KG1 (cell line): ENCODE measurements at places on chromosomes 3 and 15.

GRCh38 chr3:76370749-76371520, 585.6 kb upstream of the ZNF717 start:
- DNase-seq = no peak

GRCh38 chr15:72584006-72584405, 70.5 kb upstream of the GOLGA6B start:
- DNase-seq = no peak

DNA sequence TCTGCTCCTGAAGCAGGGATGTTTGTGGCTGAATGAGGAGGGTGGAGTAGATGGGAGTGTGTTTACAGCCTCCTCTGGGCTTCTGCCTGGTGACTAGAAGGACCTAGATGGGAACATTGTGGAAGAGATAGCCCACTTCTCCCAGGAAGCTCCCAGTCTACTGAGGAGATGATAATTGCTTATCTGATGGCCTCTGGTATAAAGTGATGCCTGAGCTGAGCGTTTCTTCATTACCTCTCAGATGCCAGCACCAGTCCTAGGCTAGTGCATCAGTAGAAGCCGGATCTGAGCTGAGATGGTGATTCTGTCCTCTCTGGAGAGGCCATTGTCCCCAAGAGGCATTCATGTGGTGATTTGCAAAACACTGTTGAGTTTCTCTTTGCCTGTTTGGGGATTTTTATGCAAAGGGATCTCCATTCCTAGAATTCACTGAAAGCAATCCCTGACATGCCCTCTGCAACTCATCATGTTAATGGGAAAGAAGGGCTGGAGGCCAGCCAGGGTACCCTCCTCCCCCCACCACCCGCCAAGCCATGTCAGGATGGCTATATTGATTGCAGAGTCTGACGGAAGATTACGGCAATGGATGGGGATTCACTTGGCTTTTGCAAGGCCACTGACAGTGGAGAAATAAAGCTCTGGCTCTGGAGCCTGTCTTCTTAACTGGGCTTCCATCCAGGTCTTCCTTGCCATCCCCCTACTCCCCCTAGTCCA, 166.4 kb upstream of the ROPN1 start:
- no peak for DNase-seq

DNA sequence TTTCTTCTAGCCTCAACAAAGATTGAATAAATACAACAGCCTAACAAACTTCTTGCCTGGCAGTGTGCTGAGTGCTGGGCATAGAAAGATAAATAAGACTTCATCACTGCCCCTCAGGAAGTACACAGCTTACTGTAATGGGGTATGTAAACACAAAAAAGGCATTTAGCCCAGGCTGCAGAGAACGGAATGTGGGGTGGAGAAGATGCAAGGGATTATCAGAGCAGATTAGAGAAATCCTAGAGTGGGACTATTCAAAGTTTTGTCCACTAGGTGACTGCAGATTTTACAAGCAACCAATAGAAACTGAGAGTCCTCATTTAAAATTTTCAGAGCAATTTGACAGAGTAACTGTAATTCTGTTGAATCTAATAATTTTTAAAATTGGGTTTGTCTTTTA, 35.4 kb upstream of the TSC22D2 start:
- DNase-seq = no peak

GRCh38 chr15:72919936-72920465, 132.3 kb upstream of the NEO1 start:
- no peak for DNase-seq

DNA sequence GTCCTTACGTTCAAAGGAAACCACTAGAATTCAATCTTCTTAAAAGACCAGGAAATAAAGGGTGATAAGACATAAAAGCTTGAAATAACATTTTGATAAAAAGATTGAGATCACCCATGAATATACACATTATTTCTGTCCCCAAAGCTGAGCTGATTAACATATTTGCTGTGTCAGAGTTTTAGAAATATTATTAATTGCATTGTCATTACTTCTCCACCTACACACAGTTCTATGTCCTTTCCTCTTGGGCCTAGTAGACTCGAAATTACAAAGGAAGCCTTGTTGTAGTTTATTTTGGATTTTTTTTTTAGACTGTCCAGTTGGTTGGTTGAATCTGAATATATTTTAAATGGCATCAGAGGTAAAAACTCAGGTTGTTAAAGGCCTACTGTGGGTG, 81.0 kb upstream of the NR2E3 start:
- DNase-seq = no peak

- DNase-seq = peak; percentile 56
Observed at GRCh38 chr3:114213627-114214541, 23.5 kb downstream of the ZNF80 start.

DNA sequence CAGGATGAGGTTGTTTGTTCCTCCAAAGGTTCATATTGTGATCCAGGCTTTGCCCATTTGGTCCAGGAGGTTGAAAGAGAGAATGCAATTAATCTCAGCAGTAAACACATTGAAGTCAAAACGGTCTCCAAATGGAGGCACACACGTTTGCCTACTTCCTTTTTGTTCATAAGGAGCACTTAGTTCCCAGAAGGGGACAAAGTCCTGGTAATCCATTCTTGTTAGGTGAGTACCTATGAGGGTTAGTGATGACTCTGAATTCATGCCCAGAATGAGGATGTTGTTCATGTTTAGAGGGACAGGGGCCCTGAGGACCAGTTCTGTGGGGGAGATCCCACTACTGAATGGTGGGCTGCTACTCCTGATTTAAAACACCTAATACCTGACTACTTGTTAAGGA, 177.7 kb downstream of the ALDH1A2 start:
- DNase-seq = no peak

DNA sequence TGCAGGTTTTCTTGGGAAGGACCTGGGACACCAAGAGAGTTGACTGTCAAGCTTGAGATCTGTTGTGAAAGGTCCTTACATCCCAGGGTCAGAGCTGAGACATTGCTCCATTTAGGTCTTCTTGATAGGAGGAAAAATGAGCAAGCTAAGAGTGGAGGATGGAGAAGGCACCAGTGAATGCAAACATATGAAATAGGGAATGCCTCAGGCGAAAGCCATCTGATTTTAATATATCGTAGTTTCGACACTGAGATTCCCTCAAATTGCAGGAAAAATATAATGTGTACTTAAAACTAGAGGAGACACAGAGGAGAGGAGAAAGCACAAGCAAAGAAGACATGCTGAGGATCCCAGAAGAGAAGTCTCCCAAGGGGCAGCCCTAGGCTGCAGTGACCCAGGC, 85.5 kb downstream of the TM4SF4 start:
- no peak for DNase-seq

- DNase-seq = no peak
Observed at GRCh38 chr3:150396491-150396890, 11.6 kb upstream of the TSC22D2 start.

GRCh38 chr15:39890621-39891020, 29.4 kb downstream of the GPR176 start:
- DNase-seq = no peak

DNA sequence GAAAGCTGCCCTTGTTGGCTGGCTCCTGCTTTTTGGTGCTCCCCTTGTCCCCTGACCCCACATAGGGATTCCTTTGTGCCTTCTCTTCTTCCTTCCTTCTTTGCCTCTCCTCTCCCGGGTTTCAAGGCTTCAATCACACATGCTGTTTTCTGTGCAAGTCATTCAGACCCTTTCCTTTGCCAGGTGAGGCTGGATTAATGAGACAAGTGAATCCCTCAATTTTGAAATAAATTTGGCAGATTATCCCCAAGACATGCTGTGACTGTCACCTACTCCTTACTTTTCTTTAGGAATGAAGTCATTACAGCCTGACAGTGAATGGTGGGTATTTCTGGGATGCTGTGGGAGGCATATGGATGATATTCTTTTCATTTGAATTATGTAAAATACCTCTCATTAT, 259.0 kb upstream of the RGMA start:
- no peak for DNase-seq

GRCh38 chr15:60372227-60372626, 25.6 kb downstream of the ANXA2 start:
- no peak for DNase-seq

DNA sequence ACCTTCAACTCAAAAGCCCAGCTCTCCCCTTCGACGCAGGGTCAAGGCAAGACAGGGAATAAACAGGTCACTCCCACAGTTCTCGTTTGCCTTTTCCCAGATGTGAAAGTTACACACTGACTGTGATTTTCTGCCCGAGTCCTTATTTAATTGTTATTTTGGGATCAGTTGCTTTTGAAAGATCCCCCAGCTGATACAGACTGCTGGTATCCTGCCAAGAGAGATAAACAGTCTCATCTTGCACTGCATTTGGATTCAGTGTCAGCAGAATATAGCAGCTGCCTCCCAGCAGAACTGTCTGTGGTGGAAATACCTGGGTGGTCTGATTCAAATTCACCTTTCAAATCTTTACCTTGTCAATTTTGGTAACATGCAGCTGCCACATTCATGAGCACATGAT, 56.0 kb upstream of the FAM3D start:
- DNase-seq = no peak

GRCh38 chr3:181362378-181362777, 349.3 kb upstream of the SOX2 start:
- no peak for DNase-seq

DNA sequence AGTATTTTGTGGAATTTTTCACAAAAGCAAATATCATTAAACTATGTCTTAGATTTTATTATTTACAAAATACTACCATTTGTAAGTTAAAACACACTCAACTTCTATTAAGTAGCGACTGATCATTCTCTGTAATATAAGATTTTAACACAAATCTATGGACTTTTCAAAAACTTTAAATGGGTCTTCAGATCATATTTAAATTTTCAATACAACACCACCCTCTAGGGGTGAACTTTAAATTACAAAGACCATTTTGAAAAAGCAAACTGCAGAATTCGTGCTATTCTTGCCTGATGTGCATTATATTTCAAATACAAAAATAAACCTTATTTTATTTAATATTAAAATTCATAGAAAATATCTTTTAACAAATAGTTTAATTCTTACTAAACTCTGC, 8.2 kb upstream of the VGLL4 start:
- DNase-seq = no peak

GRCh38 chr15:70503073-70503745, 260.1 kb downstream of the UACA start:
- no peak for DNase-seq

DNA sequence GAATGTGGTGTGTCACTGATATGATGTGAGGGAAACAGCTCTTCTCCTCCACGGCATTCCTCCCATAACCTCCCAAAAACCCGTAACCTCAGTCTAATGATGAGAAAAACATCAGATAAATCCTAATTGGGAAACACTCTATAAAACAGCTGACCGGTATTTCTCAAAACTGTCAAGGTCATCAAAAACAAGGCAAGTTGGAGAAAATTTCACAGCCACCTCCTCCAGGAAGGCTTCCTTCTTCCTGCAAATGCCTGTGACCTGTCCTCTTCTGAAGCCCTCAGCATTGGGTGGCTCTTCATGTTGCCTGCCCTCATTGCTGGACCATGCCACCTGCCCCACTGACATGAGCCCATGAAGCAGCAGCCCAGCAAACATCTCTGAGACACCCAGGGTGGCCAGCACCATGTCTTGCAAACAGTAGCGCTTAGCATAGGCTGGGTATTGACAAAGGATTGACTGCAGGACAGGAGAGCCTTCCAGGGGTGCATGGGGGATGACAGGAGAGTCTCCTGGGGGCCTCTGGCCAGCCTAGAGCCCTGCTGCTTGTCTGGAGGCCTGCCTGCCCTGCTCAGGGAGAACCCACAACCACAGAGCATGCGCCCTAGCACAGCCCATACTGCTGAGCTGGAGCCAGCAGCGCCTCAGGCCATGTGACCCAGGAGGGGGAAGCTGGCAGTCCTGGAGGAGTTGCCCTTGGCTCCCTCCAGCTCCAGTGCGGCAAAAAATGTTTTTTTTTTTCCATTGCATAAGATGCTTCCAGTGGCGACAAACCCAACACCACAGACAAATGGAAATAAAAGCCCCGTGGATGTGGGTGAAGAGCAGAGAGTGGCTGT, 49.7 kb downstream of the XXYLT1 start:
- no peak for DNase-seq

DNA sequence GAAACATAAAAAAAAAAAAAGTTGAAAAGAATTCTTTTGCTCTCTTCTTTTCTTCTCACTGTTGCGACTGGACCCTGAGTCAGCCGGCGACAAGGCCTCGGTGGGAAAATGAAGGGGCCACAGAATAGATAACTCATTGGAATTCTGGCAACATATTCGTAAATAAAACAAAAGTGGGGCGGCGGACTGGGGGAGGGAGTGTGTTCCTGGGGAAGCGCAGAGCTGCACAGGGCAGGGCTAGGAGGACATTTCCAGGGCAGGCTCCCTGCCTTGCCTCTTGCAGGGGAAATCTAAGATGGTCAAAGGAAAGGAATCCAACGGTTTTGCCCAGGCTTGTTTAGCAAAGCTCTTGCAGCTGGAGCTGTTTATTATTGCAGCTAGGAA, 1042.8 kb upstream of the NR2F2 start:
- DNase-seq = no peak

DNA sequence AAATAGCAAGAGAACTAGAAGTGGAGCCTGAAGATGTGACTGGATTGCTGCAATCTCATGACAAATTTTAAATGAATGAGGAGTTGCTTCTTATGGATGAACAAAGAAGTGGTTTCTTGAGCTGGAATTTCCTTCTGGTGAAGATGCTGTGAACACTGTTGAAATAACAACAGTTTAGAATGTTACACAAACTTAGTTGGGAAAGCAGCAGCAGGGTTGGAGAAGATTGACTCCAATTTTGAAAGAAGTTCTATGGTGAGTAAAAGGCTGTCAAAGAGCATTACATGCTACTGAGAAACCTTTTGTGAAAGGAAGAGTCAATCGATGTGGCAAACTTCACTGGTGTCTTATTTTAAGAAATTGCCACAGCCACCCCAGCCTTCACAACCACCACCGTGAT, 220.9 kb upstream of the LRRFIP2 start:
- DNase-seq = no peak

- DNase-seq = no peak
Observed at GRCh38 chr3:155178810-155179436, 98.8 kb downstream of the MME start.

GRCh38 chr3:188706176-188706575, 465.6 kb upstream of the TPRG1 start:
- DNase-seq = no peak

GRCh38 chr3:155572085-155572484, 172.8 kb downstream of the PLCH1 start:
- DNase-seq = no peak

- DNase-seq = no peak
Observed at GRCh38 chr3:193850084-193850619, 257.1 kb downstream of the OPA1 start.

DNA sequence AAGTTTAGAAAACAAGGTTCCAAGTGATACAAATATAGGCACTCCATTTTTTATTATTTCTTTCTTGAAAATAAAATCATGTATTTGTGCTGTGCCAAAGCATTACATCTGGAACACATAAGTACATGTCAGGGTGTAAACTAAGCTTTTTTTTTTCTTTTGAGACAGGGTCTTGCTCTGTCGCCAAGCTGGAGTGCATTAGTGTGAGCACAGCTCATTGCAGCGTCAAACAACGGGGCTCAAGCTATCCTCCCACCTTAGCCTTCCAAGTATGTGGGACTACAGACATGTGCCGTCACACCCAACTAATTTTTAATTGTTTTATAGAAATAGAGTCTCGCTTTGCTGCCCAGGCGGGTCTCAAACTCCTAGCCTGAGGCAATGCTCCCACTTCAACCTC, 9.0 kb downstream of the SPATA12 start:
- DNase-seq = no peak
